T-helper 17 cell (primary cell): ENCODE measurements at places on chromosomes 2 and 18.

GRCh38 chr2:235847576-235847975, 320.6 kb downstream of the GBX2 start:
- no peak for DNase-seq

DNA sequence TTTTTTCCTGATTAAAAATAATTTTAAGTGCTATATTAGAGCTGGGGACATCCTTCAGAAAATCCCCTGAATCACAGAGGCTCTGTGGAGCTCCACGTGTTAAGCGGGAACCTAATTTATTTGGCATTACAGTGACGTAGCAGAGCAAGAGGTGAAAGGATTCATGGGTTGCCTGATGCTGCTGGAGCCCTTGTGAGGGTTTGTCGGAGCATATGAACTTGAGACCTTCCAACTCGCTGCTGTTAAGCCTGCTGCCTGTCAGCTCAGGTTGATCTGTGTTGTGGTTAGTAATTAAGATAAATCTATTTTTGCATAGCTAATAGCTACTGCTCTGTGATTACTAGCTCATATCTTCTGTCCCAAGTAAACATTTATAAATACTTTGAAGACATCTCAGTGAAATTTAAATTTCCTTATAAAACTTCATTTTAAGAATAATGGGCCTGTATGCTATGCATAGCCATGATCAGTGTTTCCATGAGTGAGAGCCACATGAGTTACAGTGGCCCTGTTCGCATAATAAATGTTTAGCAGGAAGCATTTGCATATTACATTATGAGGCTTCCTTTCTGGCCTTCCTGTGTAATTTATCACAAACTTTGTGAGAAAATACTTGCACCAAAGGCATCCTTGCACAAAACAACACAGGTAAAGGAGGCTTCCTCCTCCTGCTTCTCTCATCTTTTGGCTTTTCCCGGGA, 438.9 kb downstream of the PTPRM start:
- DNase-seq, result no peak

DNA sequence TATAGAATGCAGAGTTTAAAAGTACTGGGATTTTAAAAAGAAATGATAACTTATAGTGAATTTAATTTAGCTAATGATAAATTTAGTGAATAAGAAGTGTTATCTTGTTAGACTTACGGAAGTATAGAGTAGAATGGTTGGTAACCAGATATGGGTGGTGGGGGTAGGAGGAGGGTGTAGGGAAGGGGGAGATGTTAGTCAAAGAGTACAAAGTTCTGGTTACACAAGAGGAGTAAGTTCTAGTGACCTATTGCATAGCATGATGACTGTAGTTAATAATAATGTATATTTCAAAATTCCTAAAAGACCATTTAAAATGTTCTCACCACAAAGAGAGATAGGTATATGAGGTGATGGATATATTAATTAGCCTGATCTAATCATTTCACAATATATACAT, 184.8 kb upstream of the STON1 start:
- no peak for DNase-seq

GRCh38 chr2:128487650-128488387, 169.2 kb upstream of the HS6ST1 start:
- DNase-seq, result no peak

DNA sequence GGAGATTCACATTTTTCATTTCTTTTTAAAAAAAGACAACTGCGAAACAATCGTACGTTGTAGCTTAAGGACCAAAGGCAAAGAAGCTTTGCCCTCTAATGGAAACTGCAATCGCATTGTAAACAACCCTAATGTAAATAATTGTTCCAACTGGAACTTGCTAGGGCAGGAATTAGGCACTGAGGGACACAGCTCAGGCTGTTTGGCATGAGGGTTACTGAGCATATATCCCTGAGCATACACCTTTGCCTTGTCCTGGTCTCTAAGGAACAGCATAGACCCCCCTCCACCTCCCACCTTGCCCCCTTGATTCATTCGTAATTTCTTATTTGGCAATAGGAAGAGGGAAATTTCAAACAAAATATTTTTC, 396.4 kb downstream of the LNPK start:
- no peak for DNase-seq

GRCh38 chr2:235320326-235320725, 173.5 kb upstream of the AGAP1 start:
- DNase-seq, result no peak

DNA sequence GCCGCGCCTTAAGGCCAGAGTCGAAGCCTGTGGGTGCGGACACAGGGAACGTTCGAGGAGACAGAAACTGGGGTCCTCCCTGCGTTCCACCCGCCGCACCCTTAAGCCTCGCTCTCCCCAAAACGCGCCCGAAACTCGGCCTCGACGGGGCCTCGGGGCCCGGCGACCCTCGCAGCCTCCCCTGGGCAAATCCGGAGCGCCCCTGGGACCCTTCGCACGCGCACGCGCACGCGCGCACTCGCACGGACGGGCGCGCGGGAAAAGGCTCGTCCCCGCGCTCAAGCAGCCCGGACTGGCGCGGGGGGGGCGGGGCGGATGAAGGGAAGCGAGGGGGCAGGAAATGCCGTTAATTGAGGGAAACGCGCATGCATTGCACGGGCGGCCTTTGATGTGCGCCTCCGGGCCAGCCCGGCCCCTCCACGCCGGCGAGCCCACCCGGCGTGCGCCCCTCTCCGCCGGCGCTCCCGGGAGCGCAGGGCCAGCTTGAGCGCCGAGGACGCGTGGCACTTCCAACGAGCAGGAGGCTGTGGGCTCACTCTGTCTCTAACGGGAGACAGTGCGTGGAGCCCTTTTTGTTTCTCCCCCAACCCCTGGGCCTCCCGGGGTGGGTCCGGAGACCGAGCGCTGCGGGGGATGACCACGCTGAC, 5.4 kb upstream of the SALL3 start:
- no peak for DNase-seq

GRCh38 chr2:123540291-123540690, 484.8 kb upstream of the CNTNAP5 start:
- DNase-seq, result no peak

GRCh38 chr18:49177812-49178211, 227.0 kb upstream of the SMAD7 start:
- DNase-seq, result no peak
